ENCODE measurements at places on chromosomes 1 and 21.

GRCh38 chr1:204443871-204444581 lies 32.4 kb upstream of the PPP1R15B start:
- no peak for DNase-seq

- no peak for DNase-seq
Measured at GRCh38 chr1:196732526-196732925, 42.1 kb upstream of the CFHR3 start.

DNA sequence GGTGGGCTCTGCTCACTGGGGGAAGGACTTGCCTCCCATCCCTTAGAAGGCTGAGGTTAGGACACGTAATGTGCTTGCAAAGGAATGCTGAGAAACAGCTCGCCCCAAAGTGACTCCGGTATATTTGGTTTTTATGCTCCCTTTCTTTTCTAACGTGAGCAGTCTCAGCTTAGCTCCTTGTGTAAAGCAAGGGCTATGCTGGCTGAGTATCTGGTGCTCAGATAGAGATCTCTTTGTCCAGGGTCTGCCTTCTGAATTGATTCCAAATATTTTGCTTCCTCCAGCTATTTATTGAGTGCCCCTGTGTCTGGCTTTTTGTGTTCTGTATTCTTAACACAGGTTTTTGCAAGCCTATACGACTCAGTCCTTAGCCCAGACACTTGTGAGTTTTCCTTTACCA lies 94.5 kb upstream of the ARTN start:
- no peak for DNase-seq

- DNase-seq: no peak
Measured at GRCh38 chr1:229263254-229263653, 7.7 kb upstream of the RAB4A start.

- no peak for DNase-seq
Measured at GRCh38 chr1:21680918-21681317, 11.8 kb upstream of the RAP1GAP start.

DNA sequence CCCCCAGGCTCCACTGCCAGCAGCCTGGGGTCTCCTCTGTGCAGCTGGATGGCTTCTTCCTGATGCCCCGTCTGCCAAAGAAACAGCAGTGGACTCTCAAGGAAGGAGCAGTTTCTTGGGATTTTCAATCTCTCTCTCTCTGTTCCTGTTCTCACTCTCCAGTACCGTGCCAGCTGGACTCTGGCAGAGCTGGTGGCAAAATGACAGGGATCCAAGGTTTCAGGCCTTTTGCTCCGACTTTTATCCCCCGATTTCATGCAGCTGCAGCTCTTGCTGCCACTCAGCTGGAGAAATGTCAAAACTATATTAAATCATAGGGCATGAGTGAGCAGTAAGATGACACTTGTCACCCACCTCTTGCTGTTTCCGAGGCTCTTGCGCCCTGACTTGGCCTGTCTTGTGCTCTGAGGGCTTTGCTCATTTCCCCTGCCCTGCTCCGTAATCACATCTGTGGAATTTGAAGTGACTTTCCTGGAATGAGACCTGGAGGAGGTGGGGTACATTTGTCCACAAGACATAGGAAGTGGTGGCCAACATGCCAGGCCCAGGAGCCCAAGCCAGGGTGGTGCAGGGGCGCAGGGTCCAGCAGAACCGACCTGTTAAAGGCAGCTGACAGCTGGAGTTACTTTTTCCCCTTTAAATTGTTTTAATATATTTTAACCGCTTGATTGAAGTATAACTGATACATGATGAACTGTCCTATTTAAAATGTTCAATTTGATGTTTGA lies 576.2 kb downstream of the PTPRU start:
- DNase-seq: no peak

DNA sequence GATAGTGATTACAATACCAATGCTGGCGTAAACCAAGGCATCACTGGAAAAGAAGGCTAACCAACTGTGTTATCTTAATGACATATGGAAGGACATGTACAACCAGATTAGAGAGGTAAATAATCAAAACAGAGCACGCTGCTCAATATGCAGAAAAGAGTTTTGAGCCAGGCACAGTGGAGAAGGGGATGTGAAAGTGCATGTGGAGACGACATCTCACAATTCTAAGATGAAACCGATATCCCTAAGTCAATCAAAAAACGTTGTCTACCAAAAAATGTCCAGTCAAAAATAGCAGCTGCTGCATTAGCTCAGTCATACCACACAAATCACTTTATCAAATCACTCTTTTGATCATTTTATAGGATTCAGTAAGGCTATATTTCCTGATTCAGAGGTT lies 116.3 kb upstream of the OLIG2 start:
- no peak for DNase-seq

GRCh38 chr1:171860696-171861095 lies 19.4 kb downstream of the DNM3 start:
- no peak for DNase-seq

DNA sequence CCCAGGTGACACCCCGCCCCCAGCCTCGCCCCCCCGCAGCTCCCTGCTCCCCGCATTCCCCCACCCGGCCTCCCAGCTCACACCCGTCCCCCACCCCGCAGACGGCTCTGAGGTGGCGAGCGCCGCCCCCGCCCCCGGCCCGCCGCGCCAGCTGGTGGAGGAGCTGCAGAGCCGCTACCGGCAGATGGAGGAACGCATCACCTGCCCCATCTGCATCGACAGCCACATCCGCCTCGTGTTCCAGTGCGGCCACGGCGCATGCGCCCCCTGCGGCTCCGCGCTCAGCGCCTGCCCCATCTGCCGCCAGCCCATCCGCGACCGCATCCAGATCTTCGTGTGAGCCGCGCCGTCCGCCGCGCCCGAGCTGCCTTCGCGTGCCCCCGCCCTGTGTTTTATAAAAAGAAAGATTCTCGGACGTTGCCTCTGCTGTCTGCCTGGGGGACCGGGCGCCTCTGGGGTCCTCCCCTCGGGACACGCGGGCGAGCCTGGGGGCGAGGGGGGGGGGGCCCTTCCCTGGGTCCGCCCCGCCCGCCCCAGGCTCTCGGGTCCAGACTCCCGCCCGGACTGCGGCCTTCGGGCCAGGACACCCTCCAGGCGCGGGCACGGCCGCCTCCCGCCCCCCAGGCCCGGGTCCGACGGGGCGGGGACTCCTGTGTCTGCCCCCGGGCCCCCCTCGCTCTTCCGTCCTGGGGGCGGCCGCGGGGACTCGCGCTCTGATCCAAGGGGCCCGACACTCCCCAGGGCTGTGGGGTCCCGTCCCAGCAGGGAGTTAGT lies 1.6 kb upstream of the MMP23B start:
- peak; percentile 78 for DNase-seq

DNA sequence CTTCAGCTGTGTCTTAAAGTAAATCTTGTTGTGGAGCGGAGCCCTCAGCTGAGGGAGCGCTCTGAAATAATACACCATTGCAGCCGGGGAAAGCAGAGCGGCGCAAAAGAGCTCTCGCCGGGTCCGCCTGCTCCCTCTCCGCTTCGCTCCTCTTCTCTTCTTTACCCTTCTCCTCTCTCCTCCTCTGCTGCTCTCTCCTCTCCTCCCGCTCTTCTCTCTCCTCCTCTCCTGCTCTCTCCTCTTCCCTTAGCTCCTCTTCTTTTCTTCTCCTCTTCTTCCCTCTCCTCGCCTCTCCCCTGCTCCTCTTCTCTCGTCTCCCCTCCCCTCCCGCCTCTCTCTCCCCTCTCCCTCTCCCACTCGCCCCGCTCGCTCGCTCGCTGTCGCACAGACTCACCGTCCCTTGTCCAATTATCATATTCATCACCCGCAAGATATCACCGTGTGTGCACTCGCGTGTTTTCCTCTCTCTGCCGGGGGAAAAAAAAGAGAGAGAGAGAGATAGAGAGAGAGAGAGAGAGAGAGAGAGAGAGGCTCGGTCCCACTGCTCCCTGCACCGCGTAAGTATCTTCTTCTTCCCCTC lies at the start of gene PROX1:
PROX1 (plus strand) TSS at position 47 of the 580 bp plus-strand sequence. CDS start 8,563 bp downstream, outside the sequence.
- DNase-seq: no peak

GRCh38 chr1:156894711-156895454 lies 1.4 kb downstream of the PEAR1 start:
- DNase-seq: no peak

DNA sequence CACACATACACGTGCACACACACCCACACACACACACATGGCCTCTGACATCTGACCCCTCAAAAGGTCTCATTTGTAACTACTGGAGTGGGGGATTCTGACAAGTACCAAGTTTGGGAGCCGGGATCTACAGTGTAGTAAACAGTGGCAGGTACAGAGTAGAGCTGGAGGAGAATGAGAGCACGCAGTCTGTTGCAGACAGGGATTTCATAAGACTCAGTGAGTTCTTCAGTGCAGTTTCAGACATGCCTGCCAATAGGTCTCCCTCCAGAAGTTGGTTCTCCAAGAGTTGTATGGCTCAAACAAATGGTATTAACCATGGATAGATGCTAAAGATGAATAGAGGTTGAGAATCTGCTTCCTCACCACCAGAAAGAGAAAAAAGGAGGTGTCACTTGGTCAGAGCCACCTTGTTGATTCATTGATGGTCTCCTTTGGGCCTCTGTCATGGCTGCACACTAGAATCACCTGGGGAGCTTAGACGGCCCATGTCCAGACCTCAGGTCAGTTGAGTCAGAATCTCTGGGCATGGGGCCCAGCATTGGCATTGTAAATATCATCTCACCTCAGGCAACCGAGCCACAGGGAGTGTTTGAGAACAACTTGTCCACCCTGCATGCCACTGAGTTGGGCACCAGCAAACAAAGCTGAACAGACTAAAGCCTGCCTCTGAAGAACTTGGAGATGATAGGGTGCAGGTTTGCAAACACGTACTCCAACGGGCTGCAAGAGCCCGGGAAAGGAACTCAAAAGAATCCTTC lies 122.1 kb downstream of the EDEM3 start:
- no peak for DNase-seq

- no peak for DNase-seq
Measured at GRCh38 chr1:98896711-98897445, 107.8 kb downstream of the PLPPR5 start.

DNA sequence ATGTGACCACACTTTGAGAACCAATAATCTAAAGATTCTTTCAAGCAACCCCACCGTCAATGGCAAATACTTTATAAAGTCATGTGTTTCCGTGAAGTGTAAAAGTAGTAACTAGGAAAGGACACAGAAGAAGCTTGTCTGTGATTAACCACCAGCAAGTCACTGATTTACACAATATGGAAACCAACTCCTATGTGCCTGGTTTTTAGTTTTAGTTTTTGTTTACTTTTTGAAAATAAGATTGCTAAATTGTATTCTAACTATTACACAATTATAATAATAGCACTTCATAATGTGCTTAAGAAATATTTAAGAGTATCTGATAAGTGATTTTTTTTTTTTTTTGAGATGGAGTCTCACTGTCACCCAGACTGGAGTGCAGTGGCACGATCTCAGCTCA lies 13.0 kb downstream of the FMO2 start:
- no peak for DNase-seq

DNA sequence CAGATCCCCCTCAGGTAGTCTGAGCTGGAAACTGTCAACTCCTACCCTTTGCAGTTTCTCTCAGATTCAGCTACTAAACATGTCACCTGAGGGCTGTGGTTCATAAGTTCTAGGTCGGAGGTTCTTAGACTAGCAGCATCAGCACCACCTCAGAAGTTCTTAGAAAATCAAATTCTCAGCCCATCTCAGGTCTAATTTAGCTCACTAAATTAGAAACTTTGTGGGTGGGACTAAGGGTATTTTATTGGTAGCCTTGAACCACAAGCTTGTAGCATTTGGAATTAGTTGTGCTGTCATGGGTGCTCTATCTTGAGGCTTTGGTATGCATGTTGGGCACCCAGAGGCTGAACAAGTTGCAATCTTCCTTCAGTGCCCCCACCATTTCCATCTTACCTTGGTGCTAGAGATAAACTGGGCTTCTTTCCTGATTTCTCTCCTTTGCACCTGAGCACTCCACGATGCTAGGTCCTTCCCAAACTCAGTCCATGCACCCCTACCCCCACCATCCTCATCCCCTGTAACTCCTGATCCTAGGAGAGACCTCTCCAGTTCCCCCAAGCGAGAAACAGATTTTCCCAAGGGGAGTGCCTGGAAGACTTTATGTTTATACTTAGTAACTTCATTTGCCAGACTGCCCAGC lies 54.2 kb downstream of the S1PR1 start:
- DNase-seq: no peak

DNA sequence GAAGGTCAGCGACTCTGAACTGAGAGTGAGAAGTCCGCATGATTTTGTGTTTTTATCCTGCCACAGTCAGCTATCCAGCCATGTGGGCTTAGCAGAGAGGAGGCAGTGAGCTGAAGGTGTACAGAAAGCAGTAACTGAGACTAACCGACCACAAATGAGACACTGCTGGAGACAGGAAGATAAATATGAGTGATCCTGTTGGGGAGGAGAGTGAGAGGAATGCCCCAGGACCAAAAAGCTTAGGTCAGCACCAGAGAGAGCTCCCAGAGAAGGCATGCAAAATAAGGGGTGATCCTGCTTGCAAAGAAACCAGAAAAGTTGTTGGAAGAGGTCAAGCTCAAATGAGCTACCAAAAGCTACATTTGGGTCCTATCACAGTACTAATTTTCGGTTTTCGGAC lies 63.7 kb downstream of the HLCS start:
- DNase-seq: no peak

DNA sequence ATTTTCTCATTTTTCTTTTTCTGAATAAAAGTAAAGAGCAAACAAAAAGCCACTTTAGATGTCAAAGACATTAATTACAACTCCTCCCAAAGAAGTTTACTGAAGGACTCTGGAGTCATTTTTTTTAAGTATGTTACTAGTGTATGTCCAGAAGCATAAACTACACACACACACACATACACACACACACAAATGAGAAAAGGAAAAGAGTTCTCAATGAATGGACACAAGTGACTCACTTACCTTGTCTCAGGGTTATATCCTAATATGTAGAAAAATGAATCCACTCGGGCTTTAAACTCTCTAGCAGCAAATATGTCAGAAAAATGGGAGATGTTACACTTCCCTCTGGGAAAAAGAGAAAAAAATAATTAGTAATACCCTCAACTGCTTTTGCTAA lies 223.1 kb downstream of the SLC45A1 start:
- no peak for DNase-seq

DNA sequence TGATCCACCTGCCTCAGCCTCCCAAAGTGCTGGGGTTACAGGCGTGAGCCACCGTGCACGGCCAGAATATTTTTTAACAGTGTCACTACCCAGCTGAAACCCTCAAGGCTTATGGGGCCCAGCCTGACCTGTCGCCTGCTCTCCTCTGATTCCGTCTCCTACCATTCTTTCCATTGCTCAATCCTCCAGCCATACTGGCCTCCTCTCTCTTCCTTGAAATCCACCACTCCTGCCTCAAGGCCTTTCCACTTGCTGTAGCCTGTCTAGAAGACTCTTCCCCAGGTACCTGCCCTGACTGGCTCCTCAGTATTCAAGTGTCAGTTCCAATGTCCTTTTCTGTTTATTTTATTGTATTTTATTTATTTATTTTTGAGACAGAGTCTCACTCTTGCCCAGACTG lies 53.9 kb downstream of the YARS1 start:
- DNase-seq: no peak

DNA sequence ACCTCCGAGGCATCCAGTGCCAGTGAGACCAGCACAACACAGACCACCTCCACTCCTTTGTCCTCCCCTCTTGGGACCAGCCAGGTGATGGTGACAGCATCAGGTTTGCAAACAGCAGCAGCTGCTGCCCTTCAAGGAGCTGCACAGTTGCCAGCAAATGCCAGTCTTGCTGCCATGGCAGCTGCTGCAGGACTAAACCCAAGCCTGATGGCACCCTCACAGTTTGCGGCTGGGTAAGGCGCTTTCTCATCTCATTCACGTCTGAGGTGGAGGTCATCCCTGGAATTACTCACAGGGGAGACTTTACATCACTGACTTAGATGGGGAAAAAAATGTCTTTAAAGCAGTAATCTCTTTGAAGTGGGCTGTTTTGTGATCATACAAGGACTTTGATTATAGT lies 106.3 kb downstream of the CD247 start:
- no peak for DNase-seq

All from AML-193 (cell line).